ENCODE measurements at places on chromosomes 7 and 10.

DNA sequence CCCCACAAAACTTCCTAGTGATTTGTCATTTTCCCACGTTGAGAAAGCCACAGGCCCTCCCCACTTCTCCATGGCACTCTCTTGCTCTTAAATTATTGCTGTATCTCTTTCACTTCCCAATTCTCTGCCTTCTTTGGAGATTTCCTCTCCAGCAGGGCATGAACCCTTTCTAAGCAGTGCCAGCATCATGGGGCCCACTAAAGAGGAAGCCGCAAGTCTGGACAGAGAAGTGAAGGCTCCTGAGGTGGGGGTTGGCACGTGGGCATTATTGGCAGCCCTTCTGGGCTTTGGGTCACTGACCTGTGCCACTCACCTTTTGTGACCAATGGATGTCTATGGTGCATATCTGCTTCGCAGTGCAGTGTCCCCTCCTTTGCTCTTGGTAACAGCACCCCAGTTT, 97.7 kb upstream of the TCF7L2 start:
- no peak for DNase-seq

GRCh38 chr10:123718544-123719060, 52.4 kb downstream of the GPR26 start:
- DNase-seq = no peak

- DNase-seq = no peak
Measured at GRCh38 chr10:89047397-89047796, 56.8 kb downstream of the FAS start.

DNA sequence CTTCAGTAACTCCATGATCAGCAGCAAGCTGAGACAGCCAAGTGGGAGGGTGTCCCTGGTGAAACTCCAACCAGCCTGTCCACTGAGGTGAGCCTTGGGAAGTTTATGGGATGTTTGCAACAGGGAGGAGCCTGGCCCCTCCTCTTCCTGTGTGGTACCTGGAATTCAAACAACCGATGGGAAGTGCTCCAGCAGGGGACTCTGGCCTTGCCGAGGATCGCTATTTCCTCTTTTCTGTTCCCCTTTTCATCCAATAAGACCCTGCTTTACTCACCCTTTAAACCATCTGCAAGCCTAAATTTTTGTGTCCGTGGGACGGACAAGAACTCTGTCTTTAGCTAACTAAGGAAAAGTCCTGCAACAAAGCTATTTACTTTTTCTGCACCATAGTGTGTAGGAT, 491.1 kb upstream of the ZMIZ1 start:
- DNase-seq = no peak

- DNase-seq = no peak
Measured at GRCh38 chr10:119090026-119090795, 9.6 kb upstream of the EIF3A start.

DNA sequence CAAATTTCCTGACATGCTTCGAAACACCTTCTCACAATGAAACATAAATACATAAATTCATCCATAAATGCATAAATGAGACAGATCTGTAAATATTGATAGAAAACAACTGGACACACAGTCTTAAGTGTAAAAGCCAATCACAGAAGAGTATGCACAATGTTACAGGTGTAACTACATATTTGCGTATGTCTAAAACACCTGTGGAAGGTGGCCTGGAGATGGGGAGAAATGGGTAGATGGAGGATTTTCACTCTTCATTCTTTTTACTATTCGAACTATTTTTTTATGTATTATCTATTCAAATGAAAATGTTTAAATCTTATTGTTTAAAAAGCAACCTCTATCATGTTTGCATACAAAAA, 860 bp downstream of the IQUB start:
- DNase-seq = no peak

DNA sequence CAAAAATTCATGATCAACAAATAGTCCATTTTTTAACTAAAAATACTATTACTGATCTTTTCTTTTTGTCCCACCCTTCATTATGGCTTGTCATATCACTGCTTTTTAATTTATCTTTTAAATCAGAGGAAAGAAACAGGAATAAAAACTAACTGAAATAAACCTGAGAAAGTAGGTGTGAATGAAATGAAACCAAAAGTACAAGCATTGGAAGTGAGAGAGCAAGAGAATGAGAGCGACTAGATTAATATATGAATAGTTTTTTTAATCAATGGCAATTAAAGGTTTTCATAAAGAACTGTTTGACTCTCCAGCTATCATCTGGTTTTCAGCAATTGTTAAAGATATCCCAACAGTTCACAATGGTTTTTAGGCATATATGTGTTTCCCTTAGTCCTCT, 137.8 kb downstream of the SPAG6 start:
- no peak for DNase-seq

DNA sequence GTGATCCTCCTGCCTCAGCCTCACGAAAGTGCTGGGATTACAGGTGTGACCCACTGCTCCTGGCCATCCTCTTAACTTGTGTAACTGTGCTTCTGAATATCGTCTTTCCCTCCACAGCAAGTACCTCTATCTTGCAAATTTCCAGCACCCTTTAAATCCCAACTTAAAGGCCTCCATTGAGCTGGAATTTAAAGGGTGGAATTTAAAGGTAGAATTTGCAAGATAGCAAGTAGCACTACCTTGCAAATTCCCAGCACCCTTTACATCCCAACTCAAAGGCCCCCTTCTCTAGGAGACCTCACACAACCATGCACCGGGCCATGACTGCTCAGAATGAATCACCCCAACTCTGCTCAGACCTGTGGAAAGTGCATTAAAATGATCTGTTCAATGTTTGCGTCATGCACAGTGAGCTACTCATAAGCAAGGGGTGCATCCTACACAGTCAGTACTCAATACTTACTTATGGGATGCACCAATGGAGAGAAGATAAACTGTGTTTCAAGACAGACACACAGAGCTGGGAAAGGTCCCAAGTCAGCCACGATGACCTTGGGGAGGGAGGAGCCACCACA, 17.8 kb upstream of the SDK1 start:
- DNase-seq = no peak

- peak; percentile 92 for DNase-seq
Measured at GRCh38 chr10:60964257-60965235, 20.6 kb upstream of the RHOBTB1 start.

GRCh38 chr7:2405601-2406345, 2.4 kb downstream of the CHST12 start:
- no peak for DNase-seq

- DNase-seq = no peak
Measured at GRCh38 chr7:88259656-88260380, 40.0 kb upstream of the SRI start.

- DNase-seq = no peak
Measured at GRCh38 chr10:61747307-61747706, 84.6 kb downstream of the CABCOCO1 start.

- DNase-seq = no peak
Measured at GRCh38 chr7:100675105-100675451, 1.5 kb downstream of the GNB2 start.

DNA sequence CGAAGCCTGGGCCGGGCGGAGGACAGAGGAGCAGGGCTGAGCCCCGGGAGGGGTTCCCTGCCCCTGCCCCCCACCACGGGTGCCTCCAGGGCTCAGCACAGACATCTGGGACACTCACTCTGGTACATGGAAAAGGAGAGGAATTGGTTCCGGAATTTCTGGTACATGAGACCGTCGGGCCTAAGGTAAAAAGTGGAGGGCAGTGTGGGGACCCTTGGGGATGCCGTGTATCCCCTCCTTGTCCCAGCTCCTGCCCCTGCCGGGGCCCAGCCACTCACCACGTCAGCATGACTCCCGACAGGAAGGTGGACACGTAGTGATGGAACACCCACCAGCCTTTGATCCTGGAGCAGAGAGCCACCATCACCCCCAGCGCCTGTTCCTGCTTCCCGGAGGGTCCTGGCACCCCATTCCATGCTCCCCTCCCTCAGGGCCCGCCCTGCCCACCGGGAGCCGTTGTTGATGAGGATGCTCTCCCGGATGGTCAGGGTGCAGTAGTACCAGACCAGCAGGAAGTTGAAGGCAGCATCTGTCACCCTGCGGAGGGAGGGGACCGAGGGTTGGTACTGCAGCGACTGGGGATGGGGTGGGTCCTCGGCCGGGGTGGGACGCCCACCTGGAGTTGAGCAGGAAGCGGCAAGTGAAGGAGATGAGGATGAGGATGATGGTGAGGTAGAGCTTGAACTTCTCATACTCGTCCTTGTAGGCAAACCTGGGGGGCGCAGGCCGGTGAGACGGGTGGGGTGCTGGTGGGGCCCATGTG, 6.4 kb downstream of the TMEM120A start:
- no peak for DNase-seq

- peak; percentile 79 for DNase-seq
Measured at GRCh38 chr10:24556750-24557742, 166.6 kb downstream of the ARHGAP21 start.

DNA sequence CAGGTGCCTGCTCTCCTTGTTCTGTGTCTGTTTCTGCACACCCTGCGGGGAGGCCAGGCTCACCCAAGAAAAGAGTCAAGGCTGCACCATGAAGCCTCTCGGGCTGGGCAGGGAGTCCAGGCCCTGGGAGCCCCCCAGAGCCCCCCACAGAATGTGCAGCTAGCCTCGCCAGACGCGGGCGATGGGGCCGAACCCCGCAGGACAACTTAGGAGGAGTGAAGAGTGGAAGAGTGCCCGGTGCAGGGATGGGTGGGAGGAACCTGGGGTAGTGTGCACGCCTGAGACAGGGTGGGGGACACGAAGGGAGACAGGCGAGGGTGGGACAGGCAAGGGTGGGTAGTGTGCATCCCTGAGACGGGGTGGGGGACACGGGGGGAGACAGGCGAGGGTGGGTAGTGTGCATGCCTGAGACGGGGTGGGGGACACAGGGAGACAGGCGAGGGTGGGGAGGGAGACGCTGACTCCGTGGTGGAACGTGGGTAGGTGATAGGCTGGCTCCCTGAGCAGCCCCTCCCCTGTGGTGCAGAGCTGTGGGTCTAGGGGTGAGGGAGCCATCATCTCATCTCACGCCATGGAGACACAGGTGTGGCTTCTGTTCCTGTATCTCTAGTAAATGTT, 615.4 kb downstream of the DNAJB6 start:
- no peak for DNase-seq

GRCh38 chr7:79806161-79806734, 328.4 kb upstream of the GNAI1 start:
- peak; percentile 26 for DNase-seq

GRCh38 chr10:44468965-44469364, 84.1 kb upstream of the CXCL12 start:
- no peak for DNase-seq
